PC-9 (cell line): ENCODE measurements at places on chromosomes 13 and 19.

DNA sequence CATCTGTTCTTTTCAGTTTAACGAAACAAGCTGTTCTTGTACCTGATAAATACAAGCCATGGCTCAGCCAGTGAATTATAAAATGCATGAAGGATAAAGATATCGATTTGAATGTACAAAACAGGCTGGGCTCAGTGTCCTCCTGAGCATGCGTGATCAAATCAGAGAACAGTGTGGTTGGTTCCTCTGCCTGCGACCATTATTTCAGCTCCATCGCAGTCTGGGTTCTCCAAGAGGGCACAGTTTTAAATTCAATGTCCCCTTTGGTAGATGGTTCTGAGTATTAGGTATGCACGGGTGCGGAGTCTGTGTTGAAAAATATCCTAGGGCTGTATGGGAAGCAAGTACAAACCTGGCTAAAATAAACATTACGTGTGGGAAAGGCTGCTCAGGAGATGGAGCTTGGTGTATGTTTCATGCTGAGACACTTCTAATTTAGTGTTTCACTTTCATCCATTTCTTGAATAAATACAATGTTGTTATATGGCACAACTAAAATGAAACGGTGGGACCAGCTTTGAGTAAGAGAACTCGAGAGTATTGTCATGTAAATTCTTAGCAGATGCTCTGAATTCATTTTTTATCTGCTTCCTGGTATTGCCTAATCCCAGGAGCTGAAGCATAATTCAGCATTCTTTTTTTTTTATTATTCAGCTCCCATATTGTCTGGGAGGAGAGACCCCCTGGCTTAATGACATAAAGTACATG is 458.7 kb downstream of the MYO16 start:
- no peak for DNase-seq

DNA sequence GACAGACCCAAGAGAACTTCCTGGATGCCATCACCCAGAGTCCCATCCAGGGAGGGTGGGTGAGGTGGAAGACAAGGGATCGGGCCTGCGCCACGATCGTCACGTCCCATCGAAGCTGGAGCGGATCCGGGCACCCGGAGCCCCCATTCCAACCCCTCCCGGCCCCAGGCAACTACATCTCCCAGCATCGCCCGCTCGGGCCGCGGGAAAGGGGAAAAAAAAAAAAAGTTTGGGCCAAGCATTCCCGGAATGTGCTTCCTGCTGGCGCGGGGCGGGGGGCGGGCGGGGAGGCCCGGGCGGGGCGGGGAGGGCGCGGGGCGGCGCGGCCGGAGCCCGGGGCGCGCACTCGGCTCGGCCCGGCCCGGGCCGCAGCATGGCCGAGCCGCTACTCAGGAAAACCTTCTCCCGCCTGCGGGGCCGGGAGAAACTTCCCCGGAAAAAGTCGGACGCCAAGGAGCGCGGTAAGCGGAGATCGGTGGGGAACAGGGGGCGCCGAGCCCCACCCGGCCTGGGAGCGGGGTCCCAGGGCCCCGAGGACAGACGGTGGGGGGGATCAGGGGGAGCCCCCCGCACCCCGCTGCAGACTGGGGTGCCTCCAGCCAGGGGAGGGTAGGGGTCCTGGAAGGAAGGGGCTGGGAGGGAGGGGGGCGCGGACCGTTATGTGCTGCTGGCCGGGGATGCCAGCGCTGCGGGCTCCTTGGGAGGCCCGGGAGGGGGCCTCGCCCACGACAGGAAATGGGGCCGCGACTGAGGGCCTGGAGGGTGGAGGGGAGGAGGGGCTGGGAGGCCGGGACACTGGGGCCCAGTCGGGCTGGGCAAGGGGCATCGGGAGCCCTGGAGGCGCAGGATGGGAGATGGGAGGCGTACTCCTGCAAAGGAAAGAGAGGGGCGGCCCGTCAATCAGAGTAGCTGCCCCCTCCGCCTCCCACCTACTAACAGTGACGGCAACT is at the start of gene SYDE1:
Gene SYDE1, plus strand, starts transcription at position 341 of the 950 bp plus-strand sequence. Its CDS starts 33 bp downstream, at position 374.
- DNase-seq = peak; percentile 56

DNA sequence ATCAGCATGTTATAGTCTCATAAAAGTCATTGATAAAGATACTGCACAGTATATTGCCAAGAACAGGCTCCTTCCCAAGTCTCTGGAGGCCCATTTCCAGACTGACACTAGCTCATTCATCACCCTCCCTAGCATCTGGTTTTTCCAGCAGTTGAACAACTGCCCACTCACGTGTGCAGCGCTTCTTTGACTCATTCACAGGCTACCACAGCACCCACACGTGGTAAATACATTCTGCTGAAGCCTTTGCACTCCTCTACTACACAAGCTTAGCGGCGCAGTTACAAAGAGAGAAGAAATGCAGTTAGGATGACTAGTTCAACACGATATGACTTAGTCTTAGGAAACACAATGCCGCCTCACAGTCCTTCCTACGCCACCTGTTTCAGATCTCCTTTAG is 87.7 kb downstream of the DOCK9 start:
- peak; percentile 52 for DNase-seq

DNA sequence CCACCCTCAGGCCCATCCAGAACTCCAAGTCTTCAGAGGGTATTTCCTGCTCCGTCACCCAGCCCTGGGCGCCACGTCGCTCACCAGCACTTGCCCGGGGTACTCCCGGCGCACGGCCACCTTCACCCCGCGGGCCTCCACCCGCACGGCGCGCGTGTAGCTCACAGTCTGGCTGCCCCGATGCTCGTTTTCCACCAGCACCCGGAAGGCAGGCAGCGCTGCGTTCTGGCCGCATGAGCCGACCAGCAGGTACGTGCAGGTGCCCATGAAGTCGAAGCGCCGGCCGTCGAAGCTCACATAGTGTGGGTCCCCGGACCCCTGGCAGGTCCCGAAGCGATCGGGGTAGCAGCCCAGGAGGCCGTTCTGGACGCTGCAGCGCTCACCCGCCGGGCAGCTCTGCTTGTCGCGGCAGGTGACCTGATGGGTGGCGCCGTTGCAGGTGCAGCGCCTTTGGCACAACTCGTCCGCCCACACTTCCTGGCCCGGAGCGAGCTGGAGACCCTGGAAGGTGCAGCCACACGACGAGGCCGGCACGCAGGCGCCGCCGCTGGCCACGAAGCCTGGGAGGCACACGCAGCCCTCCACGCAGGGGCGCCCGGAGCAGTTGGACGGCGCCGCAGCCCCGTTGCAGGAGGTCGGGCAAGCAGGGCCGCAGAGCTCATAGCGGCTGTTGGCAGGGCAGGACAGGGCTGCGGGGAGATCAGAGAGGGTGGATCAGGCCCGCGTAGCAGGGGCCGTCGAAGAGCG is 19.2 kb downstream of the FCGBP start:
- no peak for DNase-seq

DNA sequence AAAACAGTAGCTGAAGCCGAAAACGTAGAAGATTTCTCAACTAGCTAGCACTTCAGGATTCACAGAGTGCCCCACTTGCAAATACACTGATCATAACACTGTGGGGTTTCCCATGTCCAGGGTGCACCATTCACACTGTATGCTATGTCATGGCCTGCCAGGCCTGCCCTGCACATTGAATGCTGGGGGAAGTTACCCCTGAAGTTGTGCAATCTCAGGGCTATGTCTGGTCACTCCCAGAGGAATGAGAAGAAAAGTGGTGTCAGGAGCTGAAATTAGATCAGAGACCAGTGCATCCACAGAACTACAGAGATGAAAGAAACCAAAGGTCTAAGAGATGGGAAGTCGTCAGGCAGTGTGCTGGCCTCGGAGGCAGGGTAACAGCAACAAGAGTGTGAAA is 196.8 kb downstream of the RAP2A start:
- no peak for DNase-seq

- peak; percentile 44 for DNase-seq
These were observed 17.6 kb downstream of the EMP3 start for GRCh38 chr19:48342841-48343540.

GRCh38 chr19:28971513-28971912 is 241.4 kb downstream of the UQCRFS1 start:
- no peak for DNase-seq

GRCh38 chr19:34402074-34402600 is 2.1 kb upstream of the PDCD2L start:
- no peak for DNase-seq

DNA sequence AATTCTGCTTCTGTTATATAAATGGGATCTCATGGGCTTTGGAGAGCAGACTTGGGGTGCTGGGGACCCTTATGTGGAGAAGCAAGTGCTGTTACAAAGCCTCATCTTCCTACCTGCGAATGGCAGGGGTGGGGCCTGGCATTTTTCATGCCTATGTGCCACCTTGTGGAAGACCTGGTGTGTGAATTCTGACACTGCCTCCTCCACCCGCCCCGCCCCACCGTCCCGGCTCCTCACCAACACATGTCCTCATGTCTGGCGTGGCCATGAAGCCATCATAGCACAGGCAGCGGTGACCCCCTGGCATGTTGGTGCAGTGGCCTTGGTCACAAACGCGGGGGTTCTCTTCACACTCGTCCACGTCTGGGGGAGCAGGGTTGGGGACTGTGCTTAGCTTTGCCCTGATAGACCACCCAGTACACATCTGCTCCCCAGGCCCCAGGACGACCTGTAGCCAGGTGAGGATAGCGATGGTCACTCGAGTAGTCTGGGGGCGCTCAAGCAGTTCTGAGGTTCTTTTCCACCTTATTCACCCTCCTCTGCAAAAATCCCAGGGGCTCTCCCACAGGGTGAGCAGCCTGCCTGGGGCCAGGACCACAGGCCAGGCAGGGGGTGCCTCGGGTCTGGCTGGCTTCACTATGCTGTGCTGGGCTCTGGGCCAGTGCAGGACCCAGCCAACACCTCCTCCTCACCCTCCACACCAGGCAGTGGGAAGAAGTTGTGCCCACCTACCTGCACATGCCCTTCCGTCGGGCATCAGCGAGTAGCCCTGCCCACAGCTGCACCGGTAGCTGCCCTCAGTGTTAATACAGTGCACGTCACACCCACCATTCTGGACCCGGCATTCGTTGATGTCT is 32.7 kb downstream of the FBN3 start:
- DNase-seq = no peak

- DNase-seq = no peak
These were observed 15.6 kb downstream of the PCID2 start for GRCh38 chr13:113192902-113193301.
